ENCODE measurements at places on chromosomes 11 and 22.

DNA sequence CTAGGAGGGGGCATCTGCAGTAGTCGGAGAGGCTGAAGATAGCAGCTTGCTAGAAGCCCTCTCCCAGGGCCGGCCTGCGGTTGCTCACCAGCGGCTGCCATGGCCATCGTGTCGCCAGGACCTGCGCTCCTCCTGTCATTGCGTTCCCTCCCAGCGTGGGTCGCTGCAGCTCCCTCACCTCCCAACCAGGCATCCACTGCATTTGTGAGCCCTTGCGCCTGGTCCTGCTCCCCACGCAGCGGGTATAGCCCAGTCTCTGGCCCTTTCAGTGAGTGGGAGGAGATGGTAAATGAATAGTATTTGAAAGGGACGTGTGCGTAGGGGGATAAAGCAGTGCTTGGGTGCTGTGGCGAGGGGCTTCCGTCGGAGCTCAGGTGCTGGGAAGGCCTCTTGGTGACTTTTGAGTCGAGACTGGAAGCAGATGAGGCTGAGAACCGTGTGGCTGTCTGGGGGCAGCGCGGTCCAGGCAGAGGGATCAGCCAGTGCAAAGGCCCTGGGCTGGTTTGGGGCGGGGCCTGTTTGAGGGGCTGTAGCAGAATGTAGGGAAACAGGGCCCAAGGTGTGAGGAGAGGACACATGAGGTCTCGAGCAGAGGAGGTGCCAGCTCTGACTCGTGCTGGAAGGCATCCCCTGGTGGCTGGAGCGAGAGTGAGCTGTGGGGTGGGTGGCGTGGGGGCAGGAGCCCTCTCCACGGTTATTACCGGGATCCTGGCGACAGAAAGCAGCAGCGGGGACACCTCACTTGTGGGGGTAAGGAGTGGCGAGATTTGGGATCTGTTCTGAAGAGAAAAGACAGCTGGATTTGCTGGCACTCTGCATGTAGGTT is 39.3 kb downstream of the LRP5 start:
- DNase-seq, result no peak

- DNase-seq, result no peak
Observed at GRCh38 chr22:48070083-48070482, 1307.6 kb downstream of the TBC1D22A start.

GRCh38 chr11:106852779-106853178 is 165.5 kb downstream of the GUCY1A2 start:
- DNase-seq, result no peak

DNA sequence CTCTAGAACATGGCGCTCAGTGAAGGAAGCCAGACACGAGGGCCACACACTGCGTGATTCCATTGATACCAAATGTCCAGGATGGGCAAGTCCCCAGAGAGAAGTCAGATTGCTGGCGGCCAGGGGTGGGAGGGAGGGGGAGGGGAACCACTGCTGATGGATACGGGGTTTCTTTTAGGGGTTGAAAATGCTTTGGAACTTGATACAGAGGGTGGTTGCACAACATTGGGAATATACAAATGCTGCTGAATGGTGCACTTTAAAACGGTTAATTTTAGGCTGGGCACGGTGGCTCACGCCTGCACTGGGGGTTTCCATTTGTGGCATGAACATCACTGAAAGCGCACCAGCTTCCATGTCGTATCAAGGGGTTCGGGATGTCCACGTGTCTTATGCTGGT is 5.1 kb downstream of the TSPO start:
- no peak for DNase-seq

DNA sequence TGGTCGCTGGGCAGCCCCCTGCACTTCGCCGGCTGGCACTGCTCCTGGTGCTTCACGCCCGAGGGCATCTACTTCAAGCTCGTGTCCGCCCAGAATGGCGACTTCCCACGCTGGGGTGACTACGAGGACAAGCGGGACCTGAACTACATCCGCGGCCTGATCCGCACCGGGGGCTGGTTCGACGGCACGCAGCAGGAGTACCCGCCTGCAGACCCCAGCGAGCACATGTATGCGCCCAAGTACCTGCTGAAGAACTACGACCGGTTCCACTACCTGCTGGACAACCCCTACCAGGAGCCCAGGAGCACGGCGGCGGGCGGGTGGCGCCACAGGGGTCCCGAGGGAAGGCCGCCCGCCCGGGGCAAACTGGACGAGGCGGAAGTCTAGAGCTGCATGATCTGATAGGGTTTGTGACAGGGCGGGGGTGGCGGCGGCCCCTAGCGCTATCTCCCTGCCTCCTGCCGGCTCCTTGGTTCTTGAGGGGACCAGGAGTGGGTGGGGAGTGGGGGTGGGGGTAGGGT is 13.5 kb upstream of the MIEF1 start:
- DNase-seq, result no peak

DNA sequence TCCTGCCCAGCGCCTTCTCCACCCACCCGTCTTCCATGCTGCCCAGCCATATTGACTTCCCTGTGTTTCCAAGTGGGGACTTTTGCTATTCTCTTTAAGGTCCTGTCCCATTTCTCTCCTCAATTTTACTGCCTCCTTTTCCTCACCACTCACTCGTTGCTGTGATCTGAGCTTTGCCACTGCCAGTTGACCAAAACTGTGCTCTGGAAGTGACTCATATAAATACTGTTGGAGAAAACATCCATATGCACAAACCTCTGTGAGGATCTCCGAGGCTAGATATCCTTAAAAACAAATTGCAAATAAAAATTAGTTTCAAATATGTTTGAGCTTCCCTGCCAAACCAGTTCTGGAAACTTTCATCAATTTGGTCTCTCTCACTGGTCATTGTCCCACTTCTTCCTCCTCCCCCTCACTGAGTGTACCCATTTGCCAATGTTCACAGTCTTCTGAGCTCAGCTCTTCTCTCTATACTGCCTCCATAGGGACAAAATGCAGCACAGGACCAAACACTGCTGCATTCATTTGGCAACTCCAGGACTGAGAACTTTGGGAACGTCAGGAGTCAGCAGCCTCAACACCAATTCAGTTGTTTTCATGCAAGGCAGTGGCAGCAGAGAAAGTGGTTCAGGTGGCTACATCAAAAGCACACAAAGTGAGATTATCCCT is 34.0 kb upstream of the MMP13 start:
- DNase-seq, result no peak

- DNase-seq, result peak; percentile 46
Observed at GRCh38 chr22:30212363-30212995, 34.1 kb downstream of the LIF start.

DNA sequence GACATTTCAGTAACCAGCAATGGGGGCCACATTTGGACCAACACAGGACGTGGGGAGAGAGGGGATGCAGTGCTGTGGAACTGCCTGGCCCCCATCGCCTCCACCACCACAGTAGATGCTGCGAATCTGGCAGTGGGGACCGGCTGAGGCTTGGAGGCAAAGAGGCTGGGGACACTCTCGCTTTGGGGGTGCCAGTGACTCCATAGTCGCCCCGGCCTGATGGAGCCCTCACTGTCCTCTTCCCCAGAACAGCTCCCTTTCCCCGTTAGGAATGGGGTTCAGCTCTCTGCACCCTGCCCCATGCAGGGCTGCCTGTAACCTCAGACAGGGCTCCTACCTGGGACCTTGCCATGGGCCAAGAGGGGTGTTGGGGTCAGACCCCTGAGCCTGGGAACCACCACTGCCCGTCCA is 1.8 kb upstream of the MUC2 start:
- no peak for DNase-seq

DNA sequence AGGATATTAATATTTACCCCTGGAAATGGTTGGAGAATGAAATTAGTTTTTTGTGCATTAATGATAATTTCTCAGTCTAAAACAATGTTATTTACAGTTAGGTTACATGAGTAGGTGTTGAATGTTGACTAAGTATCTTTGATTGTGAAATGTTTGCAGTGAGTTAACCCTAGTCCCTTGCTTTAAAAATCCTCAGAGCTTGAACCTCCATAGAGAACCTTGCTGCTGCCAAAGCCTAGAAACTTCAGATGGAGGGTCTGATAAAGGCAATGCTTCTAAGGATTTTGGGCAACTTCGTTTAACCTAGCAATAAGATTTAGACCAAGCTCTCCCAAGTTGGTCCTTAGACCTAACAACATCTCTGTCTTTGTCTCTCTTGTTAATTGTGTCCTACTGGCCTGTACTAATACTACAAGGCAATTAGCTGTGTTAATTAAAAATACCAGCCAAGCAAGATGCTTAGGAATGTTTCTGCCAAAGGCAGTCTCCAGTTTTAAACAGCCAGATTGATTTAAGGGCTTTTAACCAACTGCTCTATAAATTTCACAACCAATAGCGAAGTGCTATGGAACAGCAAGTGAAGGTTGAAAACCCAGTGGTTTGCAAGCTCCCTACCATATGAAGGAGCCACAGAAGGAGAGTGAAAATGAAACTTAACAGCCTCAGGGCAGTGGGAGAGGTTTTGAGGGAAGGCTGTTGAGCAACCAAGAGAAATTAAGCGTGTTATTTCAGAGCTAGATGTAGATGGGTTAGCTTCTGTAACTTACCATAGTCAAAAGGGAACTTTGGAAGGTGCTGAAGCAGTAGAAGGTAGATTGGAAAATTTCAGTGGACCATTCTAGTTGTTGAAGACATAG is 295.9 kb upstream of the ANO5 start:
- no peak for DNase-seq

All from AML-193 (cell line).